GM18507 (cell line): ENCODE measurements at places on chromosomes 5 and 9.

DNA sequence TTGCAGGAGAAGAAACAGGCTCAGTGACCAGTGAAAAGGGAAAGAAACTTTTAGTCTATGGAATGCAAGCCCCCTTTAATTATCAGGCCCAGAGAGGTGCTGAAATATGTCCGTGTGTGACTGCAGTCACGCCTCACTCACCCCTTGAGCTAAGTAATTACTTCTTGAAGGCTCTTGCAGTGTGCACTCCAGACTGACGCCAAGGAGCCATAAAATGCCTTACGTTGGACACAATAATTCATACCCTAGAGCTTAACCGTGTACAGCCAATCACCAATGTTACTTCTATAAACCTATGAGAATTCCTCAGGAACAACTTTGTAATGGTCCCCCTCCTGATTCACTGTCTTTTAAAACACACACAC lies 242.2 kb downstream of the SYK start:
- no peak for DNase-seq

GRCh38 chr5:117195076-117195475 lies 620.5 kb upstream of the SEMA6A start:
- DNase-seq = no peak

GRCh38 chr5:87069974-87070608 lies 197.6 kb upstream of the RASA1 start:
- DNase-seq = no peak

DNA sequence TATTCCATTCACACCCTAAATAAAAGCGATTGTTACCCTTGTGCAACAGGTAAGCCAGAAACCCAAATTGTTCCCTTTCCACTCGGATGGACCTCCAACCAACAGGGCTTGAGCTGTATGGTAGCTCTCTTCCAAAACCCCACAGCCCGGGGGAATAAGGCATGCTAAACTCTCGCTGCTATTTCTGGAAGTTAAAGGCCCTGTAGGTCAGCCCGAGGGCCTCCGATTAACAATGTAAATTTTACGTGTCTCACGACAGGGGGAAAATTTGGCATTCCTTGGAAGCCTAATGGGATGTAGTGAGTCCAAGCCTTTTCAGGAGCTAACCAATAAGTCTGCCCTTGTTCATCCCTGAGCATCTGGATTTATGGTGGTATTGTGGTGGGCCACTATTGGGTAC lies 26.0 kb downstream of the CNOT8 start:
- no peak for DNase-seq

DNA sequence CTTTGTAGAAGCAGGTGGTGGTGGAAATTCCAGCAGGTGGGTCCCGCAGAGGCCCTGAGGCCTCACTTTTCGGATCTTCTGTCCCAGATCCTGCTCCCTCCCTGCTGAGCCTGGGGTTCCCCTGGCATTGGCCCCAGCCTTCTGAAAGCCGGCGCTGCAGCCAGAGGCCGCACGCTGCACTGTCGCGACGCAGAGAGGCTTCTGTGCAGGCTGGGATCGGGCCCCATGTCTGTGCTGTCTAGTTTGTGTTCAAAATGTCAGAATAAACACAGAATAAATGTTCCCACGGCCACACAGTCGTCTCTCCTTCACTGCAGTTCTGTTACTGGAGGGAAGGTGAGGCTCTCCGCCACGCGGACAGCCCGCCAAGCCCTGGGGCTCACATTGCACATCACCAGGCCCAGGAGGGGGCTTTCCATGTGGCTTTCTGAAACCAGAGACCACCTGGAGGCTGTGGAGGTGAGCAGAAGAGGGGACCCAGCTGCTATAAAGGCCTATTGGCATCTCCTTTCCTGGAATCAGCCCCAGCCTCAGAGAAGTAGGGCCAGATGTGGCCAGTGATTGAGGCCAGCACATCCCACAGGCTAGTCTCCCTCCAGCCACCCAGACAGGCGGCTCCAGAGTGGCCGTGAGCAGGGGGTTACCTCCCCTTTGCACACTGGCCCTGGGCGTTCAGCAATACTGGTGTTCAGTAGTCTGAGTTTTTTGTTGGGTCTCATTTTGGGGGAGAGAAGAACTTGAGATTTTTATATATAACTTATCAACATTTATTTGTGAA lies 46.5 kb downstream of the USP20 start:
- DNase-seq = no peak

GRCh38 chr9:16763946-16764345 lies 106.5 kb downstream of the BNC2 start:
- DNase-seq = no peak

DNA sequence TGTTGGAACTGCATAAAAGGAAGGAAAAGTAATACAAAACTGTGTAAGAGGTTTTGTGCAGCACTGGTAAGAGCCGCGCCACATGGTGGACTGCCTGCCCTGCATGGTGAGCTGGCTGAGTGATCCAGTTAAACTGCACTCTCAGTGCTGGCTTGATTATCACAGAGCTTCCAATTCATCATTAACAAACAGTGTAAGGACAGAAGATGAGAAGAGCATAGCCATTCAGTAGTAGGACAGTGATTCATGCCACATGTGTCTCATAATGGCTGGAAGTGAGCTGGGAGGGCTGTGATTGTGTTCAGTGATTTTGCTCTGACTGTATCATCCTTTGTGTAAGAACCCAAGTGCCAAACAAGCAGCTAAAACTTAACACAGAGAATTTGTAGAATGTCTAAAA lies 14.1 kb downstream of the ASPN start:
- no peak for DNase-seq

DNA sequence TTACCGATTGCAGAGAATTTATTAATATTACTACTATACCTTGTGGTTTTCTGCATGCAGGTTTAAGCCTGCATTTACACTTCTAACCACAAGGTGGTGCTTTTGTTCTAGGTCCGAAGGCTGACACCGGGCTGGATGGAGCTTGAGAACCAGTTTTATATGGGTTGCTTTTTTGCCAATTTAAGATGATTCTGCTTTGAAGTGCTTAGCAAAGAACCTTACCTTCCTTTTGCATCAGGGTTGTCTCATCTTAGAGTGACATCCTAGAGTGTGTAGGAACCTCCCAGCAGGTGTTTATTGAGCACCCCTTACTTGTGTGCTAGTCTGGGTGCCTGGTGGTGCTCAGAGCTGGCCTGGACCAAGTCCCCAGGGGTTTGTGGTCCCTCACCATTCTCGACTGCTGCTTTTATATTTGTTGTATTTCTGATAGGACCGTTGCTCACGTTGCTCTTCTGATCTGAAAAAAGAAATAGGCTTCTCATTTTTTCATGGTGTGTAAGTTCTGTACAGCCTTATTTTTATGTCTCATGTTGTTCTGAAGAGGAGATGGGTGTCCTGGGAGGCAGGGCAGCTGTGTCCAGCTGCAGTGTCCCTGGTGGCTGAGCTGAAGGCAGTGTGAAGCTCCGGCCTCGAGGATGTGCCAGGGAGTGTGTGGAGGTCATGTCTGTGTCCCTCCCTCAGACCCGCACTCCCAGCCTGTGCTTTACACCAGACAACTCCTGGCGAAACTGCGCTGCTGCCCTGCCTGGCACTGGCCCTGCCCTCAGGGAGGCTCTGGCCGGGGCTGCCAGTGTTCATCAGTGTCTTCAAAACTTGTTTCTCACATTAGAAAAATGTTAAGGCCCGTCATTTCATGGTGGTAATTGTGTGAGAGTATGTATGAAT lies 54.3 kb downstream of the EHMT1 start:
- peak; percentile 69 for DNase-seq

DNA sequence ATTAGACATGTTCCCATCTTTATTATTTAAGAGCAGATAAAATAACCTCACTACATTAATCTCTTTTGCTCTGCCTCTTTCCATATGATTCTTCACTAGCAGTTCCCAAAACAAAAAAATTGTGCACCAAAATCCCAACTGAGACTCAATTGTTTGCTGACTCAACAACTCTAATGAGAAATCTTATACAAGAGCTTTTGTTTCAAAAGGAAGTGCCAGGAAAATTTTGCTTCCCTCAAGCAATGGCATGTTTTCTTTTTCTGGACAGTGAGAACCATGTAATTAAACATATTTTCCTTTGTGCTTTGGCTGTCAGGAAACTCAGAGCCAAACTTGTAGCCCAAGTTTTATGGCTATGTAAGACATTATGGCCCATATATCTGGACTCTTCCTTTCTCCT lies 62.0 kb downstream of the TMC1 start:
- DNase-seq = no peak

DNA sequence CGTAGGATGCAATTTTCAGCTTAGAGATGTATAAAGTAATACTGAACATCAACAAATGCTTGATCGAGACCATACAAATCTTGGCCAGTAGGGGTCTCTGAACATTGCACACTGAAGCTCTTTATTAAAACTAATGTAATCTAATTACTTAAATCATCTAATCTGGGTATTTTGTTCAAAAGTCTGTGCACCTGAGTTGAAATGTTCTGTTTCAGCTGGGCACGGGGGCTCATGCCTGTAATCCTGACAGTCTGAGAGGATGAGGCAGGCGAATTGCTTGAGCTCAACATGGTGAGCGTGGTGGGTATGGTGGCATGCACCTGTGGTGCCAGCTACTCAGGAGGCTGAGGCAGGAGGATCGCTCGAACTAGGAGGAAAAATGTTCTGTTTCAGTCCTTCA lies 41.0 kb downstream of the ESM1 start:
- no peak for DNase-seq

DNA sequence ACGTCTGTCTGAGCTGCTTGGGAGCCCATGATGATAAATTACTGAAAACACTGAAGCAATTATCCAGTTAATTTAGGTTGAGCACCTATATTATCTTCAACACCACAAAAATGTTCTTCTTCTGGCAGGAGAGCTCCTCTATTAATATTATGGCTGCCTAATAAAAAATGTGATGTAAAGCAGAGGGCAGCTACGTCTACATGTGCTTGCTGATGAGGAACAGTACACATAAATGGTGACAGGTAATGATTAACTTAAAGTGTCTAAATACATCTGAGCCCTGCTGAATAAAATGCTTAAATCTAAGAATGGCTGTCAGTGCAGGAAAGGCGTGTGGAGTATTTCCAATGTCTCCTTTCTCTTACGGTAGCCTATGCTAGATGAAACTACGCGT lies 131.3 kb upstream of the NR3C1 start:
- no peak for DNase-seq

DNA sequence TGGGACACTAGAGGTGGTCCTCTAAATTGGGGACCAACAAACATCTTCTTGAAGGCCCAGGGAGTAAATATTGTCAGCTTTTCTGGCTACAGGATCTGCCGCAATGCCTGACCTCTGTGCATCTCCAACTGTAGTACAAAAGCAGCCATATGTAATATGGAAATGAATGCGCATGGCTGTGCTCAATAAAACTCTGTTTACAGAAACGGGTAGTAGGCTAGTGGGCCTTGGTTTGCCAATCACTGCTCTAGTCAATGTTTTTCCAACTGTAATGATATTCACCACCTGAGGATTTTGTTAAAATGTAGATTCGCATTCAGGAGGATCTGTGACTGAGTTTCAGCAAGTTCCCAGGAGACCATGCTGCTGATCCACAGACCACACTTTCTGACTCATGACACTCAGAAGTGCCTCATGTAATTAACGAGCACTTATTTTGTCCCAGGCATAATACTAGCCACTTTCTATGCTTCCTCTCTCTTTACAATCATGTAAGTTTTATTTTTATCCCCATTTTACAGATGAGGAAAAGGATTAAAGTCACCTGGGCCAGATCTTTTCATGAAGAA lies 96.9 kb downstream of the MED27 start:
- DNase-seq = no peak

- DNase-seq = no peak
These were observed 384 bp upstream of the DMXL1 start for GRCh38 chr5:119070578-119070827.

DNA sequence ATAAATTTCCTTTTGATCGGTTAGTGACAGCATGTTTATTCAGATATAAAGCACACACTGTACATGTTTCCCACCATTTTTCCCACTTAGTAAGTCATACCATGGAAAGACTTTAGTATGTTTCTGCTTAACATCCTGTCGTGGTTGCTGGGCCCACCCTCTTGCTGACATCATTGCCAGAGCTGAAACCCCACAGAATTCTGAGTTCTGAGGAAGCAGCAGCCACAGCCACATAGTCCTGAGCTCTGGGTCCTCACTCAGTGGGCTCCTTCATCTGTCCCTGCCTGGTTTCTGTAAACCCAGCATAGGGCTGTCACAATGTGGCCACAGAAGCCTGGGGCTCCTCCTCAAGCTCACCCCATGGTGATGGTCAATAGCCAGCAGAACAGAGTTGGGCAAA lies 441.5 kb downstream of the ENC1 start:
- no peak for DNase-seq

DNA sequence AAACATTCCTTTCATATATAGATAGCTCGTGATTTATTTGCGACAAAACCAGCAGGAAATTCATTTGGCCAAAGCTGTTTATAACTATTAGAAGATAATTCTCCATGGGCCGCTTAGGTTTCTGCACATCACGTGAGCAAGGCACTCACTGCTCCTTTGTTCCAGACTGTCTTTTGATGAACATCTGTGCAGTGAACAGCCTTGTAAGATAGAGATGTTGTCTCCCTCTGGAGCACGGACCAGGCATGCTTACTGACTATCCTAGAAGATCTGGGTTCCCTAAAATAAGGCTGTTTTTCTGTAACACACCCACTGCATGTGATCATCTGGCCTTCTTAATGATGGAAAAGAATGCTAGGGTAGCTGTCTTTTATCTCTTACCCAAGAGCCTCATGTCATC lies 30.9 kb downstream of the YIPF5 start:
- DNase-seq = no peak

DNA sequence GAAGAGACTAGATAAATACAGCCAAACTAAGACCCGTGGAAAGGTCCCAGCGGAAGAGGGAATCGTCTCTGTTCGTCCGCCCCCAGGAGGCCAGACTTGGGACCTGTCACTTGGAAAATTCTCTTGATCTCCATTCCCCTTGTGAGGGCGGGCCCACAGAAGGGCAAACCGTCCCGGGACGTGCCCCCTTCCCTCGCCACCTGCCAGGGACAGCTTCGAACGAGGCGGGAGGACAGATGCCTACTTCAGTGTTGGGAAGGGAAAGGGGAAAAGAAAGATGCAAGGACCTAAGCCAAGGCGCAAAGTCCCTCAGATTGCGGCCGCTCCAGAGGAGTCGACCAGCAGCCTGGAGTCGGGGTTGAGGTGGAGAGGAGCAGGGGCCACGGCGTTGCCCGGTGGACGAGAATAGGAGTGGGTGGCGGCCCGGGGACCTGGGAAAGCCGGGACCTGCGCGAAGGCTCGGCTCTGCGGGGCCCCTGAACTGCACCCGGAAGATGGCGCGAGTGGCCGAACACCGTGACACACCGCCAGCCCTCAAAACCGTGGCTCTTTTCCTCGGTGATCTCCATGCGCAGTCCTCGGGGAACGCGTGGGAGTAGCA lies 4.4 kb upstream of the EBF1 start:
- DNase-seq = no peak

GRCh38 chr9:22158927-22159346 lies 149.8 kb upstream of the CDKN2B start:
- DNase-seq = no peak

- DNase-seq = no peak
These were observed 887 bp downstream of the PTPDC1 start for GRCh38 chr9:94085062-94085639.

DNA sequence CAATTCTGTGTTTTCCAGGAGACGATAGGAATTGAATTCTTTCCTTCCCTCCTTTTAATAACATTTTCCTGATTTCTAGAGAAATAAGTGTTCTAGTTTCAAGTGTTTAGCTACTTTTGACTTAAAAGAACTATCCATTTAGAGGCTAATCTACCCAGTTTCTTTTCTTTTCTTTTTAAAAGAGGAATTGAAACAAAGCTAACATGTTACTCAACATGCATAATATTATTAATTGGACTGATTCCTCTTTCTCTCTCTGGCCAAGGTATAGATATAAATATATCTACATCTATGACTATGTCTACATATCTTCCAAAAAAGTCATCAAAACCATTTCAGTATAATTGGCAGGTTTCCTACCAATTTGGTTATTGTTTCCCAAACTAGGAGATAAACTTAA lies 309.8 kb downstream of the TRPM3 start:
- DNase-seq = no peak

- no peak for DNase-seq
These were observed 87.6 kb upstream of the SMARCA2 start for GRCh38 chr9:1927546-1927945.
